A549 treated with GW870086 at 1 μM for 4 hours (cell line): ENCODE measurements at places on chromosomes 2 and 18. TPM values are rescaled to one million over a fixed set of nuclear protein-coding genes. Genes with fewer than 3 reads are reported as not detected.

Gene ANKRD62
- total RNA-seq = not detected in 5 replicates

Gene DOK6
- not detected in 5 replicates for total RNA-seq

Gene BCL2
- total RNA-seq = 0.44 to 0.66 TPM (median 0.49 TPM) in 5 replicates

Gene NEB
- total RNA-seq = 0.21 to 0.94 TPM (median 0.24 TPM) in 5 replicates

Gene RNU2-63P
- total RNA-seq = not detected in 5 replicates

Gene DSG1
- total RNA-seq = not detected in 5 replicates

Gene AMER3
- total RNA-seq = not detected in 5 replicates

Gene SAG
- 0.02 TPM in 1 of 5 replicates, not detected in the others for total RNA-seq

Gene BOK
- total RNA-seq = 23.4 to 34.1 TPM (median 33.3 TPM) in 5 replicates

Gene VWA3B
- 0.37 to 0.61 TPM in 2 of 5 replicates, not detected in the others for total RNA-seq

Gene TLX2
- 0.19 to 0.36 TPM (median 0.28 TPM) in 5 replicates for total RNA-seq

Gene LGALSL
- total RNA-seq = 11.1 to 13.7 TPM (median 11.9 TPM) in 5 replicates

Gene CTNNA2
- 0.14 to 1.5 TPM (median 0.20 TPM) in 5 replicates for total RNA-seq

Gene VIT
- not detected in 5 replicates for total RNA-seq

Gene TNFAIP6
- 0.33 to 1.4 TPM (median 1.2 TPM) in 5 replicates for total RNA-seq

Gene ATP6V1B1
- 1.2 to 2.5 TPM (median 2.4 TPM) in 5 replicates for total RNA-seq

Gene MFSD2B
- 0.29 to 0.42 TPM (median 0.34 TPM) in 5 replicates for total RNA-seq

Gene LRATD1
- total RNA-seq = 0.02 to 0.09 TPM (median 0.05 TPM) in 4 of 5 replicates, not detected in the other

Gene UGT1A7
- 2.3 to 5.1 TPM (median 3.8 TPM) in 5 replicates for total RNA-seq

Gene AGXT
- not detected in 5 replicates for total RNA-seq

Gene TTN
- total RNA-seq = under 0.01 to 0.02 TPM (median under 0.01 TPM) in 5 replicates

Gene GALM
- 15.7 to 17.8 TPM (median 16.8 TPM) in 5 replicates for total RNA-seq
